Osteoblast (primary cell): ENCODE measurements at places on chromosomes 4 and X.

DNA sequence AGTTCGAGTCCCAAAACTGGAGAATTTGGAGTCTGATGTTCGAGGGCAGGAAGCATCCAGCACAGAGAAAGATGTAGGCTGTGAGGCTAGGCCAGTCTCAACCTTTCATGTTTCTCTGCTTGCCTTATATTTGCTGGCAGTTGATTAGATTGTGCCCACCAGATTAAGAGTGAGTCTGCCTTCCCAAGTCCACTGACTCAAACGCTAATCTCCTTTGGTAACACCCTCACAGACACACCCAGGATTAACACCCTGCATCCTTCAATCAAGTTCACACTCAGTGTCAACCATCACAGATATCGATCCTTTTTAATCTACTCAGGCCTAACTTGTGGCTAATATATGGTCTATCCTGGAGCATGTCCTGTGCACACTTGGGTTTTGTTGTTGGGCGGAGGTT is 18.0 kb upstream of the MAEA start:
- no peak overlapping the region for H3K27ac ChIP-seq
- H3K27me3 ChIP-seq = no peaks in the 10 kb centered on the region
- no peak for DNase-seq
- H3K4me1 ChIP-seq = no peaks in the 10 kb centered on the region

DNA sequence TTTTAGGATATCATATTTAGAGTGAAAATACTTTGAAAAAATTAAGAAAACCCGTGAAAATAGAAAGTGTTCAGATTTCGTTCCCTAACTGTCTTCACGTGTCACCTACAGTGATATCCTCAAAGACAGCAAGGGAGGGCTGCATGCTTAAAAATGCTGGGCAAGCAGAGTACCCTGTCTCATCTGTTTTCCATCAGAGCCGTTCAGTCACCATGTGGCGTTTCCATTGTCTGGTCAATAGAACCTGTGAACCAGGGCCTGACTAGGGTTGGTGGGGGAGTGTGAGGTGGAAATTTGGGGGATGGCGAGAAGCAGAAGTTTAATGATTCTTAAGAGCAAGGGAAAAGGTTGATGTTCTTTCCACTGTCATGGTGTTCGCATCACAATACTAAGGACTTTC is 173.9 kb downstream of the BMPR1B start:
- H3K4me1 ChIP-seq = peaks cover 20% of the 10 kb centered on the region
- H3K27me3 ChIP-seq = no peaks in the 10 kb centered on the region
- no peak overlapping the region for H3K4me3 ChIP-seq
- H3K27ac ChIP-seq = no peak overlapping the region
- no peaks in the 10 kb centered on the region for H3K36me3 ChIP-seq

DNA sequence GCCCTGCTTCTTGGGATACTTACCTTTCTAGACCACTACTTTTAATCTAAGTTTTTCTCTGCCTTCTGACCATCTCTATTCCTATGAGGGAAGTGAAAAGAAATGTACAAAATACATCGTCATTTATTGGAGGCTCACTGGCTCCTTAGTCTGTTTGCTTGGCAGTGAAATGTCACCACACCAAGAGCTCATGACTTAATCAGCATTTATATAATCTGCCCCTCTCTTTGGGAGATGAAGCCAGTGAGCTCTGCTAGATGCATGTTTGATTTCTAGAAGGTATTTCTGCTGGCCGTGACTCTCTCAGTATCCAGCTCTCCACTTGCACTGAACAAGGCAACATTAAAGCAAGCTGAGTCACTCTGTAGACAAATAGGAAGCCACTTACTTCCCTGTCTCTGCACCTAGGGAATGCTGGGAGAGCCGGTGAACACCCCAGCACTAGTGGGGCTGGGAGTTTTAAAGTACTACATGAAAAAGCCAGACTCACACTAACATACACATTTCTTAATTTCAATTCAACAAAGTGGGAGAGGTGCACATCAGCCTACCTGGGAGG is 79.1 kb downstream of the MID1IP1 start:
- H3K27ac ChIP-seq = no peak overlapping the region
- peaks cover 6% of the 10 kb centered on the region for H3K27me3 ChIP-seq
- no peak overlapping the region for H3K4me3 ChIP-seq
- peaks cover 5% of the 10 kb centered on the region for H3K4me1 ChIP-seq
- peak; percentile 17 for DNase-seq

- no peak overlapping the region for H3K27ac ChIP-seq
- no peak for DNase-seq
- no peaks in the 10 kb centered on the region for H3K4me1 ChIP-seq
- no peak overlapping the region for H3K4me3 ChIP-seq
These were observed 352 bp upstream of the MAP3K15 start for GRCh38 chrX:19515615-19516105.

DNA sequence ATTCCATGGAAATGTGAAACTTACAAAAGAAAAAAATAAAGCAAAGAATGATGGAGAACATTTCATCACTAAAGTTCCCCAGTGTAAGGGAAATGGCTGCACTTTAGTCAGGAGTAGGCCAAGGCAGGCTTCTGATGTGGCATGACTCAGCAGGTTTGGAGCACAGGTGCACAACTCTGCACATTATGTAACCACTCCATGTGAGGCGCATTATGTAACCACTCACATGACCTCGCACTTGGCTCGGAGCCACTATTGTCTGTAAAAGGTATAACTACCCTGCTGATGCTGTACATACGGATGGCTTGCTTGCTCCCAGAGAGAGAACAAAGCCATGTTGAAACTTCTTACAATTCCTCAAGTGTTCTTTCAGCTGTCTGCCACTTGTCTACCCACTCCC is 727.6 kb downstream of the TRAM1L1 start:
- H3K27ac ChIP-seq = no peak overlapping the region
- no peaks in the 10 kb centered on the region for H3K36me3 ChIP-seq

DNA sequence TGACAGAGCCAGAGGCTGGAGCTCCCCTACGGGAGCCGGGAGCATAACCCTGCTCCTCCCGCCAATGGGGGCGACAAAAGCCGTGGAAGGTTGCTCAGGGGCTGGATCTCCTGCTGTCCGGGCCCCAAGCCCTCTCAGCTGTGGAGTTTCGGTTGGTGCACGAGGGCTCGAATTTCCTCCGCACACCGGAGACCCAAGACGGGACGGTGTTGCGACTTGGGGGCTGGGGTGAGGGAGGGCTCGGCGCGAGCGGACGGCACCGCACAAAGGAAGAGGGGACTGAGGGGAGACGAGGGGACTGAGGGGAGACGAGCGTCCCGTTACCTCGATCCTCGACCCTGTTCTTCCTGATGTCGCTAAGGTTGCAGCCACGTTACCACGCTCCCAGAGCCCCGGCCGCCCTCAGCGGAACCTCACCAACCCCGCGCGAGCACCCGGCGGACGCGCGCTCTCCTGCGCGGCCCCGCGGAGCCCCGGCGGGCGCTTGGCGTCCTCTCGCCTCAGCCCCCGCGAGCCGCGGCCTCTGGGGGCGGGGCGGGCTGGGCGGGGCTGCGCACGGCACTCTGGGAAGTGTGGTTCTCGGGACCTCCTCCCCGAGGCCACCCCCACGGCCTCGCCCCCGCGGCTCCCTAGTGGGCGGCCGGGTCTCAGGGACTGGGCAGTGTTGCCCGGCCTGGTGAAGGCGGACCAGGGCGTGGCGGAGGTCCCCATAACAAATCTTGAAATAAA is at the start of gene KLHL8:
Gene KLHL8 (minus strand): TSS at position 525 of the 729 bp plus-strand sequence. CDS start 25,079 bp downstream, outside the sequence.
- DNase-seq = peak; percentile 99
- H3K4me3 ChIP-seq = peak within 1 kb of the TSS; percentile 100
- peak within 1 kb of the TSS; percentile 77 for H3K27ac ChIP-seq
- H3K4me1 ChIP-seq = peaks cover 4% of the 10 kb centered on the region

DNA sequence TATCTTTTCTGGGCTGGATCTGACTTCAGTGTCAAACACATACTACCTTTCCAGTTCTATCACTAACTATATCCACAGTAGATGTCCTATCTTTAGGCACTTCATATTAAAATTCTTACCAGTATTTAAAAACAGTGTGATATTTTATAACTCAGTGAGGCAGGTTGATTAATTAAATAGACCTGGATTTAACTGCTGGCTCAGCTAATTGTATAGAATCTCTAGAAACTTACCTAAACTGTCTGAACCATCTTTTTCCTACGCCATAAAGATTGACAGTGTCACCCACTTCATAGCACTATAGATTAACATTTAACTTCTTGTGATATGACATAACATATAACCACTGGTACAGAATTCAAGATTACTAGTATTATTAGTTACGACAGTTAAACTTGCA is 935.3 kb downstream of the FAT4 start:
- no peak overlapping the region for H3K27ac ChIP-seq
- H3K27me3 ChIP-seq = no peaks in the 10 kb centered on the region
- H3K4me3 ChIP-seq = no peak overlapping the region
- H3K4me1 ChIP-seq = no peaks in the 10 kb centered on the region
- H3K36me3 ChIP-seq = no peaks in the 10 kb centered on the region

GRCh38 chrX:108270280-108270679 is 167.9 kb downstream of the COL4A6 start:
- H3K4me1 ChIP-seq = no peaks in the 10 kb centered on the region
- no peak for DNase-seq
- no peak overlapping the region for H3K27ac ChIP-seq
- H3K36me3 ChIP-seq = no peaks in the 10 kb centered on the region
- no peak overlapping the region for H3K4me3 ChIP-seq
- H3K27me3 ChIP-seq = peaks cover 3% of the 10 kb centered on the region

GRCh38 chr4:145619639-145619996 is 433 bp downstream of the MMAA start:
- H3K36me3 ChIP-seq = no peaks in the 10 kb centered on the region
- peak overlapping the region; percentile 95 for H3K4me3 ChIP-seq
- H3K27me3 ChIP-seq = no peaks in the 10 kb centered on the region

GRCh38 chrX:39227371-39227770 is 426.1 kb downstream of the MID1IP1 start:
- DNase-seq = no peak
- H3K27ac ChIP-seq = no peak overlapping the region
- H3K4me1 ChIP-seq = no peaks in the 10 kb centered on the region
- no peaks in the 10 kb centered on the region for H3K36me3 ChIP-seq

- H3K4me1 ChIP-seq = peaks cover 49% of the 10 kb centered on the region
- peak overlapping the region; percentile 43 for H3K4me3 ChIP-seq
- peak overlapping the region; percentile 87 for H3K27ac ChIP-seq
- no peaks in the 10 kb centered on the region for H3K27me3 ChIP-seq
- no peak for DNase-seq
- no peaks in the 10 kb centered on the region for H3K36me3 ChIP-seq
These were observed 305.7 kb downstream of the ARHGAP24 start for GRCh38 chr4:85780664-85781063.

GRCh38 chrX:67435536-67435935 is 108.3 kb upstream of the AR start:
- H3K4me3 ChIP-seq = no peak overlapping the region
- H3K27ac ChIP-seq = no peak overlapping the region
- DNase-seq = no peak

GRCh38 chrX:150361070-150361776 is 1.9 kb upstream of the MAMLD1 start:
- H3K4me3 ChIP-seq = peak overlapping the region; percentile 78
- H3K27me3 ChIP-seq = no peaks in the 10 kb centered on the region

DNA sequence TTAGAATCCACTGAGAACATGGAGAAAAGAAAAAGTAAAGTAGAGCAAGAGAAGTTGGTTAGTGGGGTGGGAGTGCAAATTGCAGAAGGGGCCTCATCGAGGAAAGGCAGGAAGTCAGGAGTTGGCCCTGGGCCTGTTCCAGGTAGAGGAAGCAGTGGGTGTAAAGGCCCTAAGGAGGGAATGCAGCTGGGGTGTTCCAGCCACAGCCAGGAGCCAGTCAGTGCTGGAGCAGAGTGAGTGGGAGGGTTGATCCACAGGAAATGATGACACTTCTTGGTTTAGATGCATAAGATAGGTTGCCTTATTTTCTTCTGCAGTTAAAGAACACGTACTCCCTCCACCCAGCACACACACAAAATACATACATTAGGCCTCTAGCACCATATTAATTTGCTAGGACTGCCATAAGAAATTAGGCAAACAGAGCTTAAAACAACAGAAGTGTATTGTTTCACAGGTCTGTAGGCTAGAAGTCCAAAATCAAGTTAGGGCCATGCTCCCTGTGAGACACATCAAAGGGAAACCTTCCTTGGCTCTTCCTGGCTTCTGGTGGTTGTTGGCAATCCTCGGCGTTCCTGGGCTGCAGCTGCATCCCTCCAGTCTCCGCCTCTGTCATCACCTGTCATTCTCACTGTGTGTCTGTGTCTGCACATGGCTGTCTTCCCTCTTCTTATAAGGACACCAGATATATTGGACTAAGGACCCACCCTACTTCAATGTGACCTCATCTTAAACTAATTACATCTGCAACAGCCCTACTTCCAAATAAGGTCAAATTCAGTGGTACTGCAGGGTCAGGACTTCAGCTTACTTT is 205.9 kb downstream of the AASDH start:
- H3K27ac ChIP-seq = no peak overlapping the region
- H3K36me3 ChIP-seq = no peaks in the 10 kb centered on the region
- H3K4me1 ChIP-seq = no peaks in the 10 kb centered on the region
- no peak for DNase-seq
- no peak overlapping the region for H3K4me3 ChIP-seq

GRCh38 chrX:47297874-47298273 is 65.1 kb downstream of the USP11 start:
- peaks cover 4% of the 10 kb centered on the region for H3K27me3 ChIP-seq
- H3K27ac ChIP-seq = no peak overlapping the region
- no peaks in the 10 kb centered on the region for H3K4me1 ChIP-seq
- H3K36me3 ChIP-seq = no peaks in the 10 kb centered on the region

- no peaks in the 10 kb centered on the region for H3K36me3 ChIP-seq
- DNase-seq = no peak
- H3K27ac ChIP-seq = no peak overlapping the region
- no peak overlapping the region for H3K4me3 ChIP-seq
These were observed 69.9 kb downstream of the AMELX start for GRCh38 chrX:11363069-11363594.

GRCh38 chr4:175092114-175092513 is 174.0 kb downstream of the ADAM29 start:
- H3K36me3 ChIP-seq = no peaks in the 10 kb centered on the region
- no peak for DNase-seq
- H3K4me3 ChIP-seq = no peak overlapping the region
- no peaks in the 10 kb centered on the region for H3K27me3 ChIP-seq

- DNase-seq = no peak
- peaks cover 7% of the 10 kb centered on the region for H3K4me1 ChIP-seq
- no peak overlapping the region for H3K27ac ChIP-seq
- no peaks in the 10 kb centered on the region for H3K36me3 ChIP-seq
- H3K4me3 ChIP-seq = peak overlapping the region; percentile 69
- no peaks in the 10 kb centered on the region for H3K27me3 ChIP-seq
These were observed 219.8 kb downstream of the OR13H1 start for GRCh38 chrX:131763674-131764073.

DNA sequence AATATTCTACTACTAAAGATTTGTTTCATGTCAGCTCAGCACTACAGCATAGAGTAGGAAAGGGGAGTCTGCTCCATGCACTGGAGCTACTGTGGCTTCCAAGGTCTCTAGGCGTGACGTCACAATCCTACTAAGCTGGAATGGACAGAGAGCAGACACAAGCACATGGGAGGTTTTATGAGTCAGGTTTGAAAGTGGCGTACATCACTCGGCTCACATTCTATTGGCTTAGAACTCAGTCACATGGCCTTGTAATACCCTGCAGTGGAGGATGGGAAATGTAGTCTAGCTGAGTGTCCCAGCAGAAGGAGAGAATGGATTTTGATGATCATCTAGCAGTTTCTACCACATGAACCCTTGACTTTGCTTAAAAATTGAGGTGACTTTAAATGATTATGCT is 624.8 kb upstream of the ATOH1 start:
- H3K36me3 ChIP-seq = no peaks in the 10 kb centered on the region
- H3K4me3 ChIP-seq = no peak overlapping the region
- no peaks in the 10 kb centered on the region for H3K27me3 ChIP-seq
- no peak for DNase-seq
- H3K4me1 ChIP-seq = no peaks in the 10 kb centered on the region
